Activated CD4-positive, alpha-beta T cell treated with anti-CD3 and anti-CD28 coated beads for 1 hour (primary cell): ENCODE measurements at places on chromosomes 3 and 15.

DNA sequence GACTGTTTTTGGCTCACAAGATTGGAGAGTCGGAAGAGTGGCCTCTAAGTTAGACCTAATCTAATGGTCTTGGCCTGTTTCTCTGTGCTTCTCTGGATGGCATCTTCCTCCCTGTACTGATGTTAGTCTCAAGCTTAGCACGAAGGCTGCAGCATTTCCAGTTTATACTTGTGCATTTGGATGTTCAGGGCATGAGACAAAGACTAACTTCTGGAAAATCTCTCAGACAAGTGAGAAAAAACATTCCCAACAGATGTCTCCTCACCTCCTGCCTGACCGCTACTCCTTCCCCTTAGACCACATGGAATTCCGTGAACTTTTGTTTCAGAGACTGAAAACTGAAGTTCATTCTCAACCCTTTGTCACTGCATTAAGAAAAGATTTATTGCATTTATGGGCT, 410.8 kb upstream of the MCTP2 start:
- no peak for DNase-seq

DNA sequence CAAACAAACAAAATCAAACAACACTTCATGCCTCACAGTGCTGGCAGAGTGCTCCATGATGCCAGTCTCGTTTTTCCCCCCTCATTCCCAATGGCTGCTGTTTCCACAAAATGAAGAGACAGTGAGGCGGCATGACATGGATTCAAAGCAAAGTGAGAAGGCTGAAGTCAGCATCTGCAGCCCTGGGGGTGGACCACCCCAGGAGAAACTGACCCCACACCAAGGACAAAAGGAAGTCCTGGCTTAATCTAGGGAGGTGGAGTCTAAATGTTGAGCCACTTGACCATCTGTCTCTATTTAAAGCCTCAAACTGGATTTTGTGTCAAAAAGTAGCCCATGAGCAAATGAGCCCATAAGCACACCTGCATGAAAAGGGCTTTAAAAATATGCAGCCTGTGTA, 151.2 kb upstream of the RORA start:
- no peak for DNase-seq

GRCh38 chr3:24133942-24134341, 188.9 kb downstream of the NR1D2 start:
- DNase-seq = no peak

- DNase-seq = no peak
Observed at GRCh38 chr3:143216709-143217182, 97.2 kb downstream of the CHST2 start.

- no peak for DNase-seq
Observed at GRCh38 chr15:71180986-71181853, 65.9 kb downstream of the THSD4 start.

DNA sequence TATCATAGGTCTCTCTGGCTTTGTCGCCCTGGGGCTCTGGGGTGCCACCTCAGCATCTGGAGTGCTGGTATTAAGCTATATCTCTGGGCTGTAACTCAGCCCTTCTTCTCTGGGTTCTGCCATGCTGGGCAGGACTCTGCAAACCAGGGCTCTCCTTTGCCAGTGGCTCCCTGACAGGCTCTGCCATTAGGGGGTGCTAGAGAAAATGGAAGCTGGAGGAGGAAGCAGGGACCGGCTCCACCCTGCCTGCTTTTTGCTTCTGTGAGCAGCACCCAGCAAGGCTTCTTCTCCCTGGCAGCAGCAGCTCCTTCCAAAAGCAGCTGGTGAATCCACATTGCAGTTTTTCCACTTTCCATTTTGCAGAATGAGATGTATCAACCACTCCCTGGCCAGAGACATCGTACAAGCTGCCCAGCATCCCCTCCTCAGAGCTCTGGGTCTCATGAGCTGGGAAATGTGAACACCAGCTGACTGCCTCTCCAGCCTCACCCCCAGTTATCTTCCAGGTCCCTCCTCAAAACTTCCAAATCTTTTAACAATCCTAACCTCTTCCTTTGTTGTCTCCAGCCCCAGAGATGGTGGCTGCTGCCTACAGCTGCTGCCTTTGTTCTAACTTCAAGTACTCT, 165.0 kb downstream of the ABHD5 start:
- no peak for DNase-seq

DNA sequence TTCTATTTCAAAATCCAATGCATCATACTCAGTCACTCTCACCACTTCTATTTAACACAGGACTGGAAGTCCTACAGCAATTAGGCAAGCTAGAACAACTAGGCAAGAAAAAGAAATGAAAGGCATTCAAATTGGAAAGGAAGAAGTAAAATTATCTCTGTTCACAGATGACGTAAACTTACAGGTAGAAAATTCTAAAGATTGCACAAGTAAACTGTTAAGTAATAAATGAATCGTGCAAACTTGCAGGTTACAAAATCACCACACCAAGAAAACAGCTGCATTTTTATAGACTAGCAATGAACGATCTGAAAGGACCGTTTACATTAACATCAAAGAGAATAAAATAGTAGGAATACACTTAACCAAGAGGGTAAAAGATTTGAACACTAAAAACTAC, 36.2 kb downstream of the CHST2 start:
- no peak for DNase-seq

GRCh38 chr3:186273586-186273985, 88.4 kb downstream of the DGKG start:
- DNase-seq = no peak

DNA sequence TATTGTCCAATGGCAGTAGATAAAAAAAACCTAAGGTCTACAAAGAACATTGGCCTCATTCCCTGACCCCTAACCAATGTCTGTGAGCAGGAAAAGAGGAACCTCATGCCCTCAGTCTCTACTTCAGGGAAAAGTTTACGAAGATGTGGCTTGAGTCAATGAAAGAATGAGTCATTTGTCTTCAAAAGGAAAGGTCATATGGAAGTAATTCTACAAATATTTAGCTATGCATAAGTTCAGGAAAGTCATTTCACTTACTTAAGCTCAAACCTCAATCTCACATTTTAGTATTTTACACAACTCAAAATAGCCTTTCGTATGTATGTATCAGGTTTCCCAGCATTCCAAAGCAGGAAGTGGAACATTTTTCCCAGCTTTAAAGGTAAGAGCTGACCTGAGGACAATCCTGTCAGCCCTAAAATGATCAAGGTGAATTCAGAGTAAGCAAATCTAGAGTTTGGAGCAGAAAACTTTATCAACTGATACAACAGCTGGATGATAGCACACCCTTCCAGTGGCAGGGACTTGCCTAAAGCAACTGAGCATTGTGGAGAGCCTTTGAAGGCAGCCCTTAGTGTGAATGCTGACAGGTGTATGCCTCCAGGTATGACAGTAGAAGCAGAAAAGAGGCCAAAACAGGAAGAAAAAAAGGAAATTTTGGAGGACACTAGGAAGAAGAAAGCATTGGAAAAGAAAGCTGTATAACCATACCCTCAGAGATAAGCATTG, 53.9 kb upstream of the ACKR4 start:
- no peak for DNase-seq

GRCh38 chr3:87576752-87577151, 300.4 kb upstream of the POU1F1 start:
- no peak for DNase-seq

DNA sequence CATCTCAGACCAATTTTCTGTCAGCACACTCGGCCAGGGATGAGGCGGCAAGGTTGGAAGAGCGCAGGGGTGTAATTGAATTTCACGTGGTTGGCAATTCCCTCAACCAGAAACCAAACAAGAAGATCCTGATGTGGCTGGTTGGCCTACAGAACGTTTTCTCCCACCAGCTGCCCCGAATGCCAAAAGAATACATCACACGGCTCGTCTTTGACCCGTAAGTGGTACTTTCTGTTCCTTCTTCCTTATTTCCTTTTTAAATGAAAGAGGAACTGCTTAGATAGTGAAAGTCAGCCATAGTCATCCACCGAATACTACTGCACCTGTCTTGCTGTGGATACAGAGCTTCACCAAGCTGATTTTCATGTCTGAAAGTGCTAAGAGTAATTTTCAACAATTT, 60.1 kb downstream of the SGO1 start:
- DNase-seq = no peak

DNA sequence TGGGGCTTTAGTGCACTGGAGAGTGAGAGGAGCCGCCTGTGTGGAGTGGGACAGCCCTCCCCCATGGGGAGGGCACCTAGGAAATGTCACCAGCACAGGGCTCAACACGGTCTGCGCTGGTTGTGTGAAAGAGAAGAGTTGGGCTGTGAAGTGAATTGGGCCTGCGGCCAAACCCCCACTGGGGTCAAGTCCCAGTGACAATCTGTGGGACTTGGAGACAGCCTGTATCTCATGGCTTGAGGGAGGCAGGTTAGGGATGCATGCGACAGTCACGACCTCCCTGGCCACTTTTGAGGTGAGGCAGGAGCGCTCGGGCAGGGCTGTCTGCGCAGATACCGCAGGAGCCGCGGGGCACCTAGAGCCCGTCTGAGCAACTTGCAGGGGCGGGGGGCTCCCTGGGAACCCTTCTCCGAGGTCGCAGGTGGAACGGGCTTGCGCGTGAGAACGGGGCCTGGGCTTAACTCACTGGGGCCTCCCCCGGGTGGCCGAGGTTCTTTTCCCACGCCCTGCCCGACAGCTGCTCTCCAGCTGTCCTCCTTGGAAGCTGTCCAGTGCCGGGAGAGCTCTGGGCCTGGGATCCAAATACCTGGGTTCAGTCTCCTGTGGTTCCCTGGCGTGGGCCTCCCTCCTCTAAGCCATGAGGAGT, 77.4 kb downstream of the SNRK start:
- DNase-seq = no peak

- DNase-seq = no peak
Observed at GRCh38 chr3:101148001-101148400, 154.8 kb upstream of the ABI3BP start.

DNA sequence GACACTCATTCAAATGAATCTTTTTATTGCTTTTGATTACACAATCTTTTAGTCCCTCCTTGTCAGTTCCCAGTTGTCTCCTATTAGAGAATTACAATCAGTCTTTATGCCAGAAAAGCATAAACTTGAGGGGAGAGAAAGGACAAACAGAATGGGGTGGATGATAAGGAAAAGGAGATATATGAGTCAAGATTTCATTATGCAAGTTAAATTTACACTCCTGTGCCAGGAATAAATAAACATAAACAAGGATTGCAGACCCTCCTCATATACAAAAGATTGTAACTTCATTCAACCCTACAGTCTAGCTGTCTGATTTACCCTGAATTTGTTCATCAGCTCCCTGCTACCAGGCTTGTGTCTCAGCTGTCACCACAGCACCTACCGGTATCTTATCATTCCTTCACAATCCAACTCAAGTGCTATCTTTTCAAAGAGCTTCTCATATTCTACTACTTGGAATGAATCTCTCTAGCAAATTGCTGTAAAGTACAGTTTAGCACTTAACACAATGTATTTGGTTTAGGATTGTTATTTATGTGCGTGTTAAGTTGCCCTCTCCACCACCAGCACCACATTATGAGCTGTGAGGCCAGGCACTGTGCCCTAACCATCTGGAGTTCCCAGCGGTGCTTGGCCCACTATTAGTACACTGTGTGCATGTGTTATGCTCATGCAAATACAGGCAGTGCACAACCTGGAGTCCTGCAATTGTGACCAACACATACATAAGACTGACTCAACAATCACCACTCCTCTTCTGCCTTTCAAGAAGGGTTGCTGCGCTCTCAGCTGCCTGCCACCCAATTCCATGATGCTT, 504.1 kb downstream of the TBL1XR1 start:
- no peak for DNase-seq

DNA sequence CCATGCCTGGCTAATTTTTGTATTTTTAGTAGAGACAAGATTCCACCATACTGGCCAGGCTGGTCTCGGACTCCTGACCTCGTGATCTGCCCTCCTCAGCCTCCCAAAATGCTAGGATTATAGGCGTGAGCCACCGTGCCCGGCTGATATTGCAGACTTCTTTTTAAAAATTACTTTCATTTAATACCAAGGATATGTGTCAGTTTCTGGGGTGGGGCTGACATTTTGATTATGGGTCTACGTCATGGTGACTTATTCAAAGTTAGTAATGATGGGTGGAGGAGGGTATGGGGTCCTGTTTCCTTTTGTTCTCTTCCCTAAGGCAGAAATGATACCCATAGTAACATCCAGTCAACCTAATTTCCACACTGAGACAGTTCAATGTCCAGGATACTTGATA, 34.7 kb downstream of the GBE1 start:
- DNase-seq = no peak

GRCh38 chr15:87038404-87038803, 958.7 kb downstream of the AGBL1 start:
- no peak for DNase-seq

DNA sequence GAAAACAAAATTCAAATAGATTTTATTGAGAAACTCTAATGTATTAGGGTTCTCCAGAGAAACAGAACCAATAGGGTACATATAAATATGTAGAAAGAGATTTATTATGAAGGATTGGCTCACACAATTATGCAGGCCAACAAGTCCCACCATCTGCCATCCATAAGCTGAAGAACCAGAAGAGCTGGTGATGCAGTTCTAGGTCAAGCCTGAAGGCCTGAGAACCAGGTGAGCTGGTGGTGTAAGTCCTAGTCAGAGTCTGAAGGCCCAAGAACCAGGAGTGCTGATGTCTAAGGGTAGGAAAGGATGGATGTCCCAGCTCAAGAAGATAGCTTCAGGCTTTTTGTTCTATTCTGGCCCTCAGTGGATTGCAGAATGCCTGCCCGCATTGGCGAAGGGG, 2.6 kb upstream of the NFKBIZ start:
- no peak for DNase-seq

- no peak for DNase-seq
Observed at GRCh38 chr3:179613807-179614206, 9.2 kb downstream of the NDUFB5 start.

GRCh38 chr15:74807282-74807681, 5.4 kb upstream of the LMAN1L start:
- DNase-seq = no peak

DNA sequence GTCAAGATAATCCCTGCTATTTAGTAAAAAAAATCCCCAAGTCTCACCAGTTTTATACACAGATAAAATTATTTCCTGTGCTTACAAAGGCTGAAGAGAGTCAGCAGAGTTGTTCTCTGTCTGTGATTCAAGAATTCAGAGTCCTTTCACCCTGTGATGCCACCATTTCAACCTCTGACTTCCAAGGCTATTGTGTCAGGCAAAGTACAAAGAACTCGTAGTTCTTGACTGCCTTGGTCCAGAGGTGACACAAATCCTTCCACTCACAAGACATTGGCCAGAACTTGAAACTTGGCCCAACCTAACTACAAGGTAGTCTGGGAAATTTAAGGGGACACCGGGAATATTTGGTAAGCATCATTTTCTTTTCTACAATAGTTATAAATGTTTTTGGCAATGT, 34.9 kb upstream of the CMC1 start:
- DNase-seq = no peak

- DNase-seq = no peak
Observed at GRCh38 chr3:123286308-123287023, 84.7 kb downstream of the SEC22A start.

- DNase-seq = no peak
Observed at GRCh38 chr15:52786436-52787122, 3.6 kb downstream of the ONECUT1 start.
